ENCODE measurements at places on chromosomes 7 and 10. TPM values are rescaled to one million over a fixed set of nuclear protein-coding genes. Genes with fewer than 3 reads are reported as not detected.

- H3K4me3 ChIP-seq: no peak overlapping the region
- H3K27me3 ChIP-seq: no peaks in the 10 kb centered on the region
- no peaks in the 10 kb centered on the region for H3K36me3 ChIP-seq
- DNase-seq: no peak
- no peaks in the 10 kb centered on the region for H3K4me1 ChIP-seq
- H3K27ac ChIP-seq: no peak overlapping the region
Measured at GRCh38 chr10:4333459-4333894, 492.5 kb upstream of the AKR1E2 start.

DNA sequence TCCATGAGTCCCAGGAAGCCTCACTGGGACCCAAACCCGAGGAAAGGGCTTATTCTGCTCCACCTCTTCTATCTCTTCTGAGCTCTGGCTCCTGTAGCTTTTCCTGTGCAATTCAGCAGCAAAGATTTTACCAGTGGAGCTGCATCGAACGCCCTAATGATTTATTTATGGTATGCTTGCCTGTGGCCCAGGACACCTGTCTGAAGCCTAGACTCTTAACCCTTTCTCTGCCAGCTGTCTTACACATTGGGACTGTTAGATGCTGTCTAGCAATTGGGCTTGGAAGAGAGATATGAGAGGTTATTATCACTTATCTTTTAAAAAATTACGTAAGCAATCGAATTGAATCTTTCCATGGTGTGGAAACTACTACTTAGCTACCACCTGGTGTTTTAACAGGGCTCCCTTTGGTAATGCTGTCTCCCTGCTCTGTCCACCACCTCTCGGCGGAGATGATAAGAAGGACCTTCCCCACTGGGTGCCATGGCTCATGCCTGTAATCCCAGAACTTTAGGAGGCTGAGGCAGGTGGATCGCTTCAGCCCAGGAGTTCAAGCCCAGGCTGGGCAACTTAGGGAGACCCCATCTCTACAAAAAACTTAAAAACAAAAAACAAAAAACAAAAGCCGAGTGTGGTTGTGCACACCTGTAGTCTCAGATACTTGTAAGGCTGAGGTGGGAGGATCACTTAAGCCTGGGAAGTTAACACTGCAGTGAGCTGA lies 8.8 kb downstream of the ACSL5 start:
- H3K36me3 ChIP-seq: no peaks in the 10 kb centered on the region
- DNase-seq: no peak
- H3K27me3 ChIP-seq: no peaks in the 10 kb centered on the region
- no peak overlapping the region for H3K27ac ChIP-seq
- H3K4me3 ChIP-seq: no peak overlapping the region
- peaks cover 3% of the 10 kb centered on the region for H3K4me1 ChIP-seq

- H3K27ac ChIP-seq: peak overlapping the region; percentile 81
- no peak for DNase-seq
- H3K36me3 ChIP-seq: no peaks in the 10 kb centered on the region
- no peaks in the 10 kb centered on the region for H3K27me3 ChIP-seq
- peaks cover 59% of the 10 kb centered on the region for H3K4me1 ChIP-seq
Measured at GRCh38 chr10:95475827-95476468, 85.2 kb downstream of the SORBS1 start.

DNA sequence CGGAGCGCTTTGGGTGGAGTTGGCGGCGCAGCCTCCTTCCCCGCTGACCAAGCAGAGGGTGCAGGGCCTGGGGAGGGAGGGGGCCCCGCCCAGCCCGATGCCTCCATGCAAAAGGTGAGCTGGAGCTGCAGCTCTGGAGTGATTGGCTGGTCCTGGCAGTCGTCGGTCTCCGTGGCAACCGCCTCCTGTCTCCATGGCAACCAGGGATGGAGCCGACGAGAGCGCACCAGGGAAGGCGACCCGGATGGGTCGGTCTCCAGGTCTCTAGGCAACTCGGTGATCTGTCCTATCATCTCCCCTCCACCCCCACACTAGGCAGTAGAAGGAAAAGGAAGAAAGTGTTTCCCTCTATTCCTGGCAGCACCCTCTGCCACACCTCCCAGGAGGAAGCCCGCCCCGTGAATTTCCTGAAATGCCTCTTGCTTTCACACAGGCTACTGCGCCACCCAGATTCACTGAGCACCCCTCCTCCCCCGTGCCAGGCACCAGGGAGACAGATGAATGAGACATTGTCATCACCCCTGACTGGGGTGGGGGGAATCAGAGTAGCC lies 647 bp upstream of the NACAD start:
- no peaks in the 10 kb centered on the region for H3K36me3 ChIP-seq
- H3K27ac ChIP-seq: peak overlapping the region; percentile 61
- H3K27me3 ChIP-seq: peaks cover 12% of the 10 kb centered on the region
- peaks cover 11% of the 10 kb centered on the region for H3K4me1 ChIP-seq

- no peak overlapping the region for H3K27ac ChIP-seq
- no peaks in the 10 kb centered on the region for H3K36me3 ChIP-seq
- H3K27me3 ChIP-seq: no peaks in the 10 kb centered on the region
Measured at GRCh38 chr10:20839141-20839540, 58.0 kb downstream of the NEBL start.

The CAV1 gene
- total RNA-seq: 207 TPM

Measured in upper lobe of left lung (tissue), 6 donors.